ENCODE measurements at places on chromosomes 2 and 18.

- DNase-seq = no peak
Measured at GRCh38 chr2:58429014-58429875, 188.1 kb upstream of the FANCL start.

DNA sequence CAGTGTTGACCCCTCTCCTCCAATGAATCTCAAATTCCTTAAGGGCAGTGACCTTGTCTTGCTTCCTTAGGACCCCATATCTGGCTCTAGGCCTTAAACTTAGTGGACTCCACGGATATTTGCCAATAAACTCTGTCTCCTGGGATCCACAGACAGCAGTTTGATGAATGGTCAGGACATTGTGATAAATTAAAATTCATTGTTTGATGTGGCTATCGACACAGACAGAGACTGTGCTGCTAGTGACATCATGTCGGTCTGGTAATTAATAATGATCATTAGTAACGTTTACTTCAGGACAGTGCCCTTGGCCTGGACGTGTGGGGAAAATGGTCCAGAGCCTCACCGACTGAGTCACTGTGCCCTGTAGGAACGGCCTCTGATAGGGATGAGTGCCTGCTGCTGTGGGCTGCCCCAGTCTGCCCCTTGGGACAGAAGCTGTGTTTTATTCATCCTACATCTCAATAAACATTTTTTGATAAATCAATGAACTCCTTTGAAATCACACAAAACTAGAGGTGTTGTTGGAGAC is 5.2 kb upstream of the SLC35F6 start:
- DNase-seq = no peak

- no peak for DNase-seq
Measured at GRCh38 chr2:198749364-198749763, 708.4 kb downstream of the SATB2 start.

- no peak for DNase-seq
Measured at GRCh38 chr2:193973781-193974180, 1683.2 kb upstream of the SLC39A10 start.

DNA sequence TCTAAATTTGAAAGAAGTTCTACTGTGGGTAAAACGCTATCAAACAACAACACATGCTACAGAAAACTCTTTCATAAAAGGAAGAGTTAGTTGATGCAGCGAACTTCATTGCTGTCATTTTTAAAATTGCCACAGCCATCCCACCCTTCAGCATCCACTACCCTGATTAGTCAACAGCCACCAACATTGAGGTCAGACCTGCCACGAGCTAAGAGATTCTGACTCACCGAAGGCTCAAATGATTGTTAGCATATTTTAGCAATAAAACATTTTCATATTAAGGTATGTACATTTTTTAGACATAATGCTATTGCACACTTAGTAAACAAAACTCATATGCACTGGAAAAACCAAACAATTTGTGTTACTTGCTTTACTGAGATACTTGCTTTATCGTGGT is 347.1 kb downstream of the CLIP4 start:
- no peak for DNase-seq

DNA sequence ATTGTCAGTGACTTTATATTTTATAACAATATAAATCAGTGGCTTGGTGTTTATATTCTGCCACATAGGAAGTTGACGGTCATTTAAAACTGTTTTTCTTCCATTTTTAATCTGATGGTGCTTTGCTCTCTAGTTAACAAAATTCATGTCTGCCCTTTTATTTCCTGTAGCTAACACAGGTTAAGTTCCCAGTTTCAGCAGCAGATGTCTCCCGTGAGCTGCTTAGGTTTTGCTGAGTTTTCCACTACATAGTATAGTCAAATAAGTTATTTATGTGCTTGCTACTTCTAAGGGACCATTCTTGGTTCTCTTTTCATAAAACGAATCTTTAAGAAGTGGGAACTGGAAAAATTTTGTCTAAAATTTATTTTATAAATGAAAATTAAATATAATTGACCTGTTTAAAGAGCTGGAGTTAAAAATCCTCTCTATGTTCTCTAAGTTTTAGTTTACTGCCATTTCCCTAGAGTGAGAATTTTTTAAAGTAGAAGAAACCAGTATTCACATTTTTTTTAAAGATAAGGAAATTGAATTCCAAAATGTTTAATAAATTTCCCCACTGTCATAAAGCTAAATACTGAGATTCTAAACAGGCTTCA is 20.6 kb downstream of the HTR2B start:
- DNase-seq = peak; percentile 37

- DNase-seq = no peak
Measured at GRCh38 chr2:177799531-177799930, 273.0 kb downstream of the PDE11A start.

GRCh38 chr2:195672674-195673073 is 15.6 kb downstream of the SLC39A10 start:
- DNase-seq = no peak

DNA sequence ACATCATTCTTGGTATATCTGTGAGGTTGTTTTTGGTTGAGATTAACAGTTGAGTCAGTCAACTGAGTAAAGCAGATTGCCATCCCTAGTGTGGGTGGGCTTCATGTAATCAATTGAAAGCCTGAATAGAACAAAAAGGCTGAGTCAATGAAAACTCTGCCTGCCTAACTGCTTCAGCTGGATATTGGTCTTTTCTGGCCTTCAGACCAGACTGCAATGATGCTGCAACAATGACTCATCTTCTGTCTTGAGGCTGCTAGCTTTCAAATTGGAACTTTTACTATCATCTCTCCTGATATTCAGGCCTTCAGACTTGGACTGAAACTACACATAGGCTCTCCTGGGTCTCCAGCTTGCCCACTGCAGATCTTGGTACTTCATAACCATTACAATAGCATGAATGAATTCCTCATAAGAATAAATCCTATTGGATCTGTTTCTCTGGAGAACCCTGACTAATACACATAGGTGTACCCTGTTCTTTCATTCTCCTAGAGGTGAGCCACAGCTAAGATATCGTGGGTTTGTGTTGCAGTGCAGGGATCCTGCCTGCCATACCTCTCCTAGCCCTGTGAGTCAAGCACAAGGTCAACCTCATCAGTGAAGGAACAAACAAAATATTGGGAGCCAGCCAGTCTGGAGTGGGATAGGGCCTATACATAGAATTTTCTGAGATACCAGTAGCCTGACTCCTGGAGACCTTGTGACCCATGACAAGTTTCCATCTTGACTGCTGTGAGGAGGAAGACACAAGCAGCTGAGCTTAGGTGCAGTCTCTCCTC is 473.8 kb downstream of the DCC start:
- DNase-seq = no peak

- no peak for DNase-seq
Measured at GRCh38 chr2:10128420-10128819, 5.9 kb downstream of the RRM2 start.

- DNase-seq = no peak
Measured at GRCh38 chr2:132681766-132682165, 11.8 kb upstream of the LYPD1 start.

- no peak for DNase-seq
Measured at GRCh38 chr2:9010866-9011265, 7.4 kb upstream of the MBOAT2 start.

GRCh38 chr2:162506706-162507105 is 162.8 kb downstream of the GCA start:
- no peak for DNase-seq

DNA sequence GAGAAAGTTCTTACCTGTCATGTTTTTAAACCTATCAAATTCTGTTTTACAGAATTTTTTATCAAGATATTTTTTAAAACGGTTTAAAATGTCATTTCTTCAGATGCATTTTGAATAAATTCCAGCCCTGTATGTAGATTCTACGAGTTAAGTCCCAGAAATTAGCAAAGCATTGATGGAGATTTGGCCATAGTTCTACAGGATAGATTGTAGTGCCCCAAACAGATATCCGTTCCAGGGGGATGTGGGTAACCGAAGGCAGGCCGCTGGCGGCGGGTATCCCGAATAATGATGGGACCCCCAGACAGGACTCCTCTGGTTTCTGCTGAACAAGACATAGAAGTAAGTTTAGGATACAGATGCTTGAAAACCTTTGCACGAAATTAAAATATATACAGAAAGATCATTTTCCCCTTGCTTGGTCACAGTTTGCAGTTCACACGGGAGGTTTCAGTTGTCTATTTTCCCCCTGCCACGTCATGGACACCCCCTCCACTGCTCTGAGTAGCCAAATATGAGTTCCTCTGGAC is 755 bp downstream of the NOL4 start:
- no peak for DNase-seq

All from activated T-cell treated with anti-CD3 and anti-CD28 coated beads for 1 hour (primary cell).